Karpas-422 (cell line): ENCODE measurements at places on chromosomes 7 and 10. TPM values are rescaled to one million over a fixed set of nuclear protein-coding genes. Genes with fewer than 3 reads are reported as not detected.

GRCh38 chr7:100481466-100481865 is 2.3 kb upstream of the NYAP1 start:
- no peak overlapping the region for H3K27ac ChIP-seq
- no peak for DNase-seq
- H3K36me3 ChIP-seq = no peaks in the 10 kb centered on the region
- no peaks in the 10 kb centered on the region for H3K27me3 ChIP-seq
- H3K4me1 ChIP-seq = peaks cover 26% of the 10 kb centered on the region

DNA sequence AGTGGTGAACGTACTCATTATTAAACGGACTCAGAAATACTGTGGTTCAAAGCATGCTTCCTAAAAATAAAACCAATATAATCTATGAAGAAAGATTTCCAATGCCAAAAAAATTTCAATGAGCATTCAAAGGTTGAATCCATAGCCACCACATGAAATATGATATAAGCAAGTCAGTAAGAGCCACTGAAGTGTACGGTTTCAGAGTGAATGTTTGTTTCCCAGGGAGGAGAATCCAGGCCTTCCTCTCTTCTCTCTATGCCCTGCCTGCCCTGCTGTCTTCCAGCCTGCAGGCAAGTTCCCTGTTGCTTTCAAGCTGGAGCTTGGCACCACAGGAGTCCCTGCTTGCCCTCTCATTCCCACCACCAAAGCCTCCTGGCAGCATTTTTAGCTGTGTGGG is 1171.6 kb upstream of the C7orf33 start:
- H3K27ac ChIP-seq = no peak overlapping the region
- H3K27me3 ChIP-seq = no peaks in the 10 kb centered on the region
- no peak overlapping the region for H3K4me3 ChIP-seq
- no peaks in the 10 kb centered on the region for H3K36me3 ChIP-seq

Gene HOXA3
- 1.3 TPM in 2 replicates for total RNA-seq

- no peaks in the 10 kb centered on the region for H3K36me3 ChIP-seq
- H3K4me1 ChIP-seq = peaks cover 4% of the 10 kb centered on the region
- no peak overlapping the region for H3K27ac ChIP-seq
- DNase-seq = no peak
These were observed 680 bp downstream of the C7orf57 start for GRCh38 chr7:48035967-48036478.

Gene ZNF487
- total RNA-seq = 11.5 and 11.8 TPM in 2 replicates

DNA sequence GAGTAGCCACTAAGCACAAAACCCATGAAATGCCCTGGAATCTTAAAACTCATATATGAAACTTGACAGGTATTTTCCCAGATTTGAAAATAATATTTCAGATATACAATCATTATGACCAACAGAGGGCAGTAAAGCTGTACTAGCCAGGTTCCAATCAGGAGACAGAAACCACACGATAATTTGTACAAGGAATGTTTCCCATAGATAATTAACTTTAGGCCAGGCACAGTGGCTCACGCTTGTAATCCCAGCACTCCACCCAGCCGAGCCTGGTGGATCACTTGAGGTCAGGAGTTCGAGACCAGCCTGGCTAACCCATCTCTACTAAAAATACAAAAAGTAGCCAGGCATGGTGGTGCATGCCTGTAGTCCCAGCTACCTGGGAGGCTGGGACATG is 31.0 kb upstream of the NUB1 start:
- no peak overlapping the region for H3K4me3 ChIP-seq
- H3K4me1 ChIP-seq = no peaks in the 10 kb centered on the region
- peak; percentile 61 for DNase-seq
- H3K27ac ChIP-seq = no peak overlapping the region

Gene MORN4
- not detected in 2 replicates for total RNA-seq

DNA sequence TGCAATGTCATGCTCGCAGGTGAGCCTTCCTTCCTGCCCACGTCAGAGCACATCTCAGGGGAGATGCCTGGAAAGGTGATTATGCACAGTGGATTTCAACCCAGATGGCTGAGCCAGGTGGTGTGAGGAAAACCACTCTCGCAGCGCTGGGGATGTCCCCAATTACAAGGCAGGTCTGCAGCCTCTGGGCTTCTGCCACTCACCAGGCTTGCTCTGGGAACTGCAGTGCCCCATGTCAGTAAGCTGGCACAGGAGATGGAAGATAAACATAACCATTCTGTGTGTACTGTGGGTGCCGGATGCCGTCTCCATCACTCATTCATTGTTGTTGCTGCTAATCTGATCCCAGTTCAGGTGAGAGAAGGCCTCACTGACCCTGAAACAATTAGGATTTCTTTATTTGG is 222.9 kb upstream of the PITRM1 start:
- H3K27me3 ChIP-seq = no peaks in the 10 kb centered on the region
- no peak overlapping the region for H3K27ac ChIP-seq
- no peaks in the 10 kb centered on the region for H3K36me3 ChIP-seq

- no peak for DNase-seq
- no peak overlapping the region for H3K27ac ChIP-seq
- H3K4me3 ChIP-seq = no peak overlapping the region
- no peaks in the 10 kb centered on the region for H3K27me3 ChIP-seq
- no peaks in the 10 kb centered on the region for H3K4me1 ChIP-seq
These were observed 174.4 kb upstream of the LYZL2 start for GRCh38 chr10:30803892-30804322.

DNA sequence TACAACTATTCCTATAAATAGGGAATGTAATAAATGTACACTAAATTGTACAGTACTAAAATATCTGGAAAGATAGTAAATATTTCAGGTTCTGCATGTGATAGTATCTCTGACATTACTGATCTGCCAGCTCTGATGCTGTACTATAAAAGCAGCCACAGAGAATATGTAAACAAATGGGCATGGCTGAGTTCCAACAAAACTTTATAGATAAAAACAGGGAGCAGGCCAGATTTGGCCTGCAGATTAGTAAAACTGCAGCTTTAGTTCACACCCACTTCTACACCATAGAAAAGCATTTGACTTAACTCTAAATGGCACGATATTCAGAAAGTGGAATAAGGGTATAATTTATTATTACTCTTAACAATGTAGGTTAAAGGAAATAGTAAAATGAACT is 18.8 kb upstream of the TLL2 start:
- H3K27me3 ChIP-seq = no peaks in the 10 kb centered on the region
- peaks cover 8% of the 10 kb centered on the region for H3K4me1 ChIP-seq
- no peak overlapping the region for H3K4me3 ChIP-seq
